Stimulated activated naive CD8-positive, alpha-beta T cell treated with anti-CD3 and anti-CD28 coated beads, Interleukin-15, amount 100 ng/mL, for 72 hours (primary cell): ENCODE measurements at places on chromosomes 6 and 20.

DNA sequence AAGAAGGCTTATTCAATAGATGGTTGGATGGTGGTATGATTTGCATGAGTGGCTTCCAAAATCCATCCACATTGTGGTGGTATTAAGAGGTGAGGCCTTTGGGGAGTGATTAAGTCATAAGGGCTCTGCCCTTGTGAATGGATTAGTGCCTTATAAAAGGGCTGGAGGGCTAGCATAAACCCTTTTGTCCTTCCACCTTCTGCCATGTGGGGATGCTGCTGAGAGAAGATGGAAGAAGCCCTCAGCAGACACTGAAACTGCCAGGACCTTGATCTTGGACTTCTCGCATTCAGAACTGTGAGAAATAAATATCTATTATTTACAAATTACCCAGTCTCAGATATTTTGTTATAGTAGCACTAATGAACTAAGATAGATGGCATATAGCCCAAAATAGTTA lies 27.8 kb upstream of the SRPK1 start:
- DNase-seq: no peak

DNA sequence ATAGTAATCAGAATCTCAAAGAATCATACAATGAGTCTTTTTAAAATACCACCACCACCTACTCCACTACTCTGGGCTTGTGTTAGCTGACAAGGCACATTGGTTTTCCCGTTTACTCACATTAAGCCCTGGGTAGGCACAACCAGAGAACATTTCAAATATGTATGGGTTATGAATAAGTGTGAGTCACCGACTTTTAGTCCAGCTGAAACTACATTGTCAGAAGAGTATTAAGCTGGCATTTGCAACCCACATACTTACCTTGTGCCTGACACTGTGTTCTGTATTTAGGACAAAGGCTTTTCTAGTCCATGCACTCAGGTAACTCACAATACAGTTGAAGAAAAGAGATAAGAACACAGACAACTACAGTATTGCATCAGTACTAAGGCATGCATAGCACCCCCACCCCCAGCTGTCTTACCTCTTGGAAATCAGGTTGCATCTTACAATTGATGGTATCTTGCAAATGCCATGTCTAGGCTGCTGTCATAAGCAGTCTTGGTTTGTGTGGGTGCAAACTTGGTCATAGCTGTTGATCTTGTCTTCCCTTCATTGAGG lies 40.3 kb upstream of the AHI1 start:
- peak; percentile 47 for DNase-seq

DNA sequence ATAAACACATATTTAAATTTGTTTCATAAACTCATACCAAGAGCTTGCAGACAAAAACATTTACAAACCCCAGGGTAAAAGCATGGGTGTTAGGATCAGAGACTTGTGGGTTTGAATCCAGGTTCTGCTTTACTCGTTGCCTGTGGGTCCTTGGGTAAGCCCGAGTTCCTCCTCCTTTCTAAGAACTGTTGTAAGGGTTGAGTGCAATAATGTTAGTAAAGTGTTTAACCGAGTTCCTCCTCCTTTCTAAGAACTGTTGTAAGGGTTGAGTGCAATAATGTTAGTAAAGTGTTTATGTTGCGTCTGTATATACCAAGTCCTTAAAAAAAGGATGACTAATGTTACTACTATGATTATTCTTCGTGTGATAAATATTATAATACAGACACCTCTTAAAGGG lies 18.7 kb downstream of the CCDC170 start:
- no peak for DNase-seq

- DNase-seq: no peak
Observed at GRCh38 chr6:152085451-152085921, 278.0 kb downstream of the ESR1 start.

GRCh38 chr6:133891149-133891926 lies 2.4 kb downstream of the TCF21 start:
- peak; percentile 26 for DNase-seq

- DNase-seq: peak; percentile 60
Observed at GRCh38 chr6:159089909-159090308, 45.1 kb upstream of the TAGAP start.

- no peak for DNase-seq
Observed at GRCh38 chr6:111944541-111944940, 71.3 kb upstream of the FYN start.

DNA sequence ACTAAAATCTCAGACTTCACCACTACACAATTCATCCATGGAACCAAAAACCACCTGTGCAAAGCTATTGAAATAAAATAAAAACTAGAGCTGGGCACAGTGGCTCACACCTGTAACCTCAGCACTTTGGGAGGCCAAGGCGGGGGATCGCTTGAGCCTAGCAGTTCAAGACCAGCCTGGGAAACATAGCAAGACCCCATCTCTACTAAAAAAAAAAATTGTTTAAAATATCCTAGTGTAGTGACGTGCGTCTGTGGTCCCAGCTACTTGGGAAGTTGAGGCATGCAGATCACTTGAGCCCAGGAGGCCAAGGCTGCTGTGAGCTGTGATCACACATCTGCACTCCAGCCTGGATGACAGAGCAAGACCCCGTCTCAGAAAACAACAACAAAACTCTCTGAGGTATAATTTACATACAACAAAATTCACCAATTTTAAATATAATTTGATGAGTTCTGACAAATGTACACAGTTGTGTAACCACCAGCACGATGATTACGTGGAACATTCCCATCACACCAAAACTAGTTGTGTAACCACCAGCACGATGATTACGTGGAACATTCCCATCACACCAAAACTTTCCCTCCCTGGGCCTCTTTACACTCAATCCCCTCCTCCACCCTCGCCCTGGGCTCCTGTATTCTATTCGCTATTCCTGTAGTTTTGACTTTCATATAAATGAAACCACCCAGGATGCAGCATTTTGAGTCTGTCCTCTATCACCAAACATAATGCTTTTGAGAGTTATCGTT lies 107.5 kb downstream of the TAF4 start:
- DNase-seq: no peak

- DNase-seq: no peak
Observed at GRCh38 chr20:23289249-23289648, 61.3 kb upstream of the NXT1 start.

- DNase-seq: no peak
Observed at GRCh38 chr6:154386848-154387717, 30.5 kb upstream of the IPCEF1 start.

DNA sequence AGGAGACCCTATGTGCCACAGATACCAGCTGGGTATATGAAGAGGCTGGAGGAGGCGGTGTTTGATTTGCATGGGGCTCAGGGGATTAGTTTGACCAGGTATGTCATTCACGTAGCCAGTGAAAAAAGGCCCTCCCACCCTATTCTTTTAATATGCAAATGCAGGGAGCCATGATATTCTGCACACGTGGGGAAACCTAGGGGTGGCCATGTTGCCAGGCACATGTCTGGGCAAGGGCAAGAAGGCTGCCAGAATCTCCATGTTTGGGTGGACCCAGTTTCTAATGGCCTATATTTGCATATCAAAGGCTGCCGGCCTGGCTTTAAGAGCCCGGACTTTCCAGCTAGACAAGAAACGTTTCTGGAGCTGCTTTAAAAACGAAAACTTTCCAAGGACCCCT lies 60.4 kb downstream of the SOX4 start:
- DNase-seq: no peak

GRCh38 chr6:2078888-2079287 lies 166.5 kb downstream of the GMDS start:
- DNase-seq: no peak

DNA sequence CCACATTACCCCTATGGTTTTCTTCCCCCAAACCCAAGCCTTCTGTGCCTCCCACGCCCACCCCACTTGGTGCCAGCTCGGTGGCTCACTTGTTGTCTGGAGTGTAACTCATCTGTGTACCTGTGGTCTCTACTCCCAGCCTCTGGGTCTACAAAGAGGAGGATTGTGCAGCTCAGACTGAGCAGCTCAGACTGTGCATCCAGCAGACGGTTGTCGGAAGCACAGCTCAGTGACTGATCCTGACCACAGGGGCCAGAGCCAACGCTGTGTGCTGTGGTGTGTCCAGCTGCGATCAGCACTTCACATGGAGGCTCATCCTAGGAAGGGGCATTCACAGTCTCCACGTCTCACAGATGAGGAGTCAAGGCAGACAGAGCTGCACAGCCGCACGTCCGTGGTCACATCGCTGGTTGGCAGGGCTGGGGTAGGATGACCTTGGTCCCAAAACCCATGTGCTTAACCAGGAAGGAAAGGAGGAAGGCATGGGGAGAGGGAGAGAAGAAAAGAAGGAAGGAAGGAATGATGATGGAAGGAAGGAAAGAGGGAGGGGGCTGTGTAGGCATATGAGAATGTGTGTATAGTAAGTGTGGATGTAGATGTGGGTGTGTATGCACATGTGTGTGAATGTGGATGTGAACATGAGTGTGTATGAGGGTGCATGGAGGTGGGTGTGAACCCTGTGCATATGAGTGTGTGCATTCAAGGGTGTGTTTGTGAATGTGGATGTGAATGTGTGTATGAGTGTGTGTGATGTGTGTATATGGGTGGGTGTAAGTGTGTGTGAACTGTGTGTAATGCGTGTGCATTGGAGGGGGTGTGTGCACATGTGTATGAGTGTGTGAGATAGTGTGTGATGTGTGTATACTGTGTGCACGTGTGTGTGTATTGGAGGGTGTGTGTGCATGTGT lies 28.2 kb upstream of the STX16 start:
- DNase-seq: no peak

- no peak for DNase-seq
Observed at GRCh38 chr6:157488716-157489118, 107.7 kb downstream of the ZDHHC14 start.

DNA sequence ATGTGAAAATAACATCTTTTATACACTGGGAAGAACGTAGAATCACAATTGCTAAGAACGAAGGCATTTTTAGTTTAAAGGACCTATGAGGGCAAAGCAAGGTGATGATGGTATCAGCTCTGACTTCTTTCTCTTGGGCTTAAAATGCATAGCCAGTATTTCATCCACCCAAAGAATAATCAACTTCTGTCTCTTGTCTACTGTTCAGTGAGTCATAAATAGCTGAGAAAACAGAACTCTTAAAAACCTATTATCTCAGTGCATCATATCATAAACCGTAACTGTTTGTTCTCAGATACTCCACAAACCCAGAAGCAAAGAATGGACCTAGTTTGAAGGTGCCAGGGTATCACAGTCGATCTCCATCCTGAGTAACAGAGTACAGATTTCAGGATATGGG lies 5.2 kb downstream of the PHF10 start:
- DNase-seq: no peak

GRCh38 chr6:167233490-167233889 lies 57.6 kb upstream of the UNC93A start:
- no peak for DNase-seq

DNA sequence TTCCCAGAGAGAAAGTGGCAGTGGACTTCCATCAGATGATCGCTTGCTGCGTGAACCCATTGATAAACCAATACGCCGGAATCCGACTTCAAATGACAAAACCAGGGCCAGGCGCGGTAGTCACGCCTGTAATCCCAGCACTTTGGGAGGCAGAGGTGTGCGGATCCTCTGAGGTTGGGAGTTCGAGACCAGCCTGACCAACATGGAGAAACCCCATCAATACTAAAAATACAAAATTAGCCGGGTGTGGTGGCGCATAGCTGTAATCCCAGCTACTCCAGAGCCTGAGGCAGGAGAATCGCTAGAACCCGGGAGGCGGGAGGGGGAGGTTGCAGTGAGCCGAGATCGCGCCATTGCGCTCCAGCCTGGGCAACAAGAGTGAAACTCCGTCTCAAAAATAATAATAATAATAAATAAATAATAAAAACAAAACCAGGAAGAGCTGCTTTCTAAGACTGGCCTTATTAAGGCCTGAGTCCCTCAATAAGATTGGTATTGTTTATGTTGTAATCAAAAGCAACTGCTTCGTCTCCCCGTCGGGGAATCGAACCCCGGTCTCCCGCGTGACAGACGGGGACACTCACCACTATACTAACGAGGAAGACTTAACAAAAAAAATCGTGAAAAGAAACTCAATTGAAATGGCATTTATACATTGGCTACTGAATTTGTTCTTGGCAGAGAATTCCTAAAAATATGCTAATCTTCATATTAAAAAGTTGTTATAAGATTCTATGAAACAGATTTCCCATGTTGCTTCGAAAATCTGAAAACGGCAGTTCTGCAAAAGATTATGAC lies 110.2 kb upstream of the ZNF184 start:
- peak; percentile 40 for DNase-seq

GRCh38 chr6:143999406-143999805 lies 8.7 kb downstream of the PLAGL1 start:
- no peak for DNase-seq

- DNase-seq: no peak
Observed at GRCh38 chr20:16241911-16242310, 331.3 kb downstream of the KIF16B start.

- peak; percentile 57 for DNase-seq
Observed at GRCh38 chr6:47097092-47097945, 55.2 kb upstream of the ADGRF1 start.

GRCh38 chr6:137403855-137404254 lies 90.3 kb downstream of the OLIG3 start:
- DNase-seq: no peak

- DNase-seq: no peak
Observed at GRCh38 chr6:84762220-84763002, 2.0 kb downstream of the TBX18 start.

DNA sequence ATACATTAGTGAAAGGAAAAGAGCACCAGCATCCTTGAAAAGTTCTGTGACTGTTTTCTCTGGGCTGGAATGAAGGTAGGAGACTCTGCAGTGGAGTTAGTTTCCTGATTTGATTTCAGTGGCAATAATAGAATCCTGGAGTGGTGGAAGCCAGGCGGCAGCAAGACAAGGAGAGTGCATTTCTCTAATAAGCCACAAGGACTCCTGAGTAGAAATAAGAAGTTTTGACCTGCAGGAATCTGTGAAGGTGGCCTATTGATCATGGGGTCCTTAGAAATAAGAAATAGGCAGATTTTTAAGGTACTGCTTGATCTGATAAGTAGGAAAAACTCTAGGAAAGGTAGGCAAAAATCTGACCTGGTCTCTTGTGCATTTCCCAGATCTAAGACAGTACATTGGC lies 68.4 kb upstream of the ELOVL5 start:
- DNase-seq: no peak

DNA sequence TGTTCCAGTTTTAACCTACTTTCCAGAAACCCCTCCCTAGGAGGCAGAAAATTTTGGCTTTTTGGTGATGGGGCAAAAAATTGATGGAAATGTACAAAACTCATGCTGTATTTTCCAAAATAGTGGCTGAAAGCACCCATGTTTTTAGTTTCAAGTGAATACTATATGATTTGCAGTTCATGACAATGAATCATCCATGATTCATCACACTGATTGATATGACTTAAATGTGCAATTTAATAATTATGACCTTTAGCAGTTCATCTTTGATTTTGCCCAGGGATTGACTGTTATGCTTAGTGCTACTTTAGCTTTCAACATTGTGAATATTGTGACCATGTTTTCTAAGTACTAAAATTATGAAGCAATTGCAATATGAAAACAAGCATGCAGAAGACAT lies 478.7 kb downstream of the HTR1B start:
- DNase-seq: no peak

- DNase-seq: no peak
Observed at GRCh38 chr20:35079472-35080347, 12.9 kb downstream of the TRPC4AP start.

DNA sequence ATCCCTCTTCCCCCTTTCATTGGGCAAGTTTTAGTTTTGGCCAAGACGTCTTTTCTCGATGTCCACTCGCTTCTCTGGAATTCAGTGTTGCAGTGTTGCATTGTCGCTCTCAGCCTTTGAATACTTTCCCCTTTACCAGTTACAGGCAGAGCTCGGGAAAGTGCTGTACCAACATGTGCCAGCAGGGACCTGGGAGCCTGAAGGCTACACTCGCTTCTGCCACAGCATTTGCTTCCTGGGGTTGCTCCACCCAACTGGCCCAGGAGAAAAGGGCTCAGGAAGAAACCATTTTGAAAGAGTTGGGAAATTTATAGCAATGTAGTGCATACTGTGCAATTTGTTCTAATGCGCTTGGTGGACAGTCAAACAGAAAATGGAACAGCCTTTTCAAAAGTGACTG lies 78.6 kb downstream of the LINC00237 start:
- no peak for DNase-seq
